Stimulated activated naive B cell treated with anti-CD40 and anti-IgM and Interleukin-4, amounts not matched to agents 10 μg/mL and 1 μg/mL and 100 μg/mL, for 72 hours (primary cell): ENCODE measurements at places on chromosomes 3 and 15.

DNA sequence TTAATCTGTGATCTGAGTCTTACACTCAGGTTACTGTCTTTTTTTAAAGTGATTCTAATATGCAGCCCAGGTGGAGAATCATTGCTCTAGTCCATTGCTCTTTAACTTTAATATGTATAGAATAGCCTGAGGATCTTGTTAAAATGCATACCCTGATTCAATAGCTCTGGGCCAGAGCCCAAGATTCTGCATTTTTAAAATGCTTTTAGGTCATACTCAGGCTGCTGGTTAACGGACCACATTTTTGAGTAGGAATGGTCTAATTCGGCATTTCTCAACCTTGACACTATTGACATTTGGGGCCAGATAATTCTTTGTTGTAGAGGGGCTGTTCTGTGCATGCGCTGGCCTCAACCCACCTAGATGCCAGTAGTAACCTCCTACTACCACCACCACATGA, 20.9 kb upstream of the FSTL1 start:
- no peaks in the 10 kb centered on the region for H3K36me3 ChIP-seq
- H3K4me1 ChIP-seq = no peaks in the 10 kb centered on the region
- DNase-seq = no peak

DNA sequence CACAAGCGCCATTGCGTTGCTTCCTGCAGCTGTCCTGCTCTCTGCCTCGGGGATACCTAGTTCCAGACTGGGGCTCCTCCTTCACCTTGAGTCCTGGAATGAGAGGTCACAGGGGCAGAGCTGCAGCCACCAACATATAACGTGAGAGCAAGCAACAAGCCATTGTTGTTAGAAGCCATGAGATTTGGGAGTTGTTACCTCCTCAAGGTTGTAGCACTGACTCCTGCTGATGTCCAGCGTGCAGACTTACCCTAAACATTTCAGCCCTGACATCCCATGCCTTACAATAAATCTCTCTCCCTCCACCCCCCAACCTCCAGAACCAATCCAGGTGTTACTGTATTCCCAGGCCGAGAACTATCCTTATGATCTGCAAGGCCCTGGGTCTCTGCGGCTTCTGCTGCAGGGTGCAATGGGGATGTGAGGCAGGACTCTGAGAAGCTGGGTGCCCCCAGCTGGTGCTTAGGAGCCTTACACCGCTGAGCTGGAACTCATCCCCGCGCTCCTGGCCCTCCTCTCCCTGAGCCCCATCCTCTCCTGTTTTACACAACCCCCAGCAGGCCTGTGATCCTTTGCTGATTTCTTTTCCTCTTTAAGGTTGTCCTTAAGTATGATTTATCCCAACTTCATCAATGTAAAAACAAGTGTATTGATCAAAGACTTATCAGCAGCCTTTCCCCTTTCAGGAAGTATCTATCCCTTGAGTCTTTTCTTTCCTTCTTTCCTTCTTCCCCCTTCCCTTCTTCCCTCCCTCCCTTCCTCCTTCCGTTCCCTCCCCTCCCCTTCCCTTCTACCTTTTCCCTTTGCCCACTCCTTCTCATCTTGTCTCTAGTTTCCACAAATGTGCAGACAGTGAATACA, 84.2 kb upstream of the ABHD2 start:
- DNase-seq = no peak
- peaks cover 26% of the 10 kb centered on the region for H3K27me3 ChIP-seq
- H3K36me3 ChIP-seq = no peaks in the 10 kb centered on the region
- peaks cover 8% of the 10 kb centered on the region for H3K4me1 ChIP-seq
- no peak overlapping the region for H3K27ac ChIP-seq
- H3K4me3 ChIP-seq = no peak overlapping the region

GRCh38 chr3:71104121-71104541, 479.4 kb downstream of the FOXP1 start:
- H3K27ac ChIP-seq = no peak overlapping the region
- H3K36me3 ChIP-seq = peaks cover 46% of the 10 kb centered on the region
- H3K4me1 ChIP-seq = peaks cover 54% of the 10 kb centered on the region
- no peak overlapping the region for H3K4me3 ChIP-seq

GRCh38 chr3:156311930-156312329, 191.6 kb downstream of the KCNAB1 start:
- H3K27me3 ChIP-seq = peaks cover 6% of the 10 kb centered on the region
- no peaks in the 10 kb centered on the region for H3K4me1 ChIP-seq
- no peaks in the 10 kb centered on the region for H3K36me3 ChIP-seq
- H3K4me3 ChIP-seq = no peak overlapping the region
- no peak overlapping the region for H3K27ac ChIP-seq
- no peak for DNase-seq

- no peak overlapping the region for H3K27ac ChIP-seq
- no peak overlapping the region for H3K4me3 ChIP-seq
- no peaks in the 10 kb centered on the region for H3K4me1 ChIP-seq
Observed at GRCh38 chr3:81581966-81582599, 179.4 kb downstream of the GBE1 start.

DNA sequence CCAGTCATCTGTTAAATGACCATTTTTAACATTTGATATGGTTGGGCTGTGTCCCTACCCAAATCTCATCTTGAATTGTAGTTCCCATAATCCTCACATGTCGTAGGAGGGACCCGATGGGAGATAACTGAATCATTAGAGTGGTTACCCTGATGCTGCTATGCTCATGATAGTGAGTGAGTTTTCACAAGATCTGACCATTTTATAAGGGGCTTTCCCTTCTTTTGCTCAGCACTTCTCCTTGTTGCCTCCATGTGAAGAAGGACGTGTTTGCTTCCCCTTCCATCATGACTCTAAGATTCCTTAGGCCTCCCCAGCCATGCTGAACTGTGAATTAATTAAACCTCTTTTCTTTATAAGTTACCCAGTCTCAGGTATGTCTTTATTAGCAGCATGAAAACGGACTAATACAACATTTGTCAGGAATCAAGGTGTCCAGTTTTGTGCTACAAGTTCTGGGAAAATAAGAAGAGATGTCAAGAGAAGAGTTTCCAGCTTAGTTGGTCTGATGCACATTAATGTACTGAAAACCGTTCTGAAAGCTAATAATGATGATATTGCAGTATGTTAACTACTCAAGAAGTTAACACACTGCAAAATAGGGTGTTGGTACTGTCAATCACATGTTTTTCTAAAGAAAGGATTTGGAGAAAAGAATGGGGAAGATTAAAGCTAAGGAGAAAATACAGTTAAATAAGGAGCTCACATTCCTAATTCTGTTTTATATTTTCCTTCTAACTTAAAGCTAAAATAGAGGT, 67.9 kb downstream of the ATP8B4 start:
- H3K4me1 ChIP-seq = no peaks in the 10 kb centered on the region
- no peak for DNase-seq

DNA sequence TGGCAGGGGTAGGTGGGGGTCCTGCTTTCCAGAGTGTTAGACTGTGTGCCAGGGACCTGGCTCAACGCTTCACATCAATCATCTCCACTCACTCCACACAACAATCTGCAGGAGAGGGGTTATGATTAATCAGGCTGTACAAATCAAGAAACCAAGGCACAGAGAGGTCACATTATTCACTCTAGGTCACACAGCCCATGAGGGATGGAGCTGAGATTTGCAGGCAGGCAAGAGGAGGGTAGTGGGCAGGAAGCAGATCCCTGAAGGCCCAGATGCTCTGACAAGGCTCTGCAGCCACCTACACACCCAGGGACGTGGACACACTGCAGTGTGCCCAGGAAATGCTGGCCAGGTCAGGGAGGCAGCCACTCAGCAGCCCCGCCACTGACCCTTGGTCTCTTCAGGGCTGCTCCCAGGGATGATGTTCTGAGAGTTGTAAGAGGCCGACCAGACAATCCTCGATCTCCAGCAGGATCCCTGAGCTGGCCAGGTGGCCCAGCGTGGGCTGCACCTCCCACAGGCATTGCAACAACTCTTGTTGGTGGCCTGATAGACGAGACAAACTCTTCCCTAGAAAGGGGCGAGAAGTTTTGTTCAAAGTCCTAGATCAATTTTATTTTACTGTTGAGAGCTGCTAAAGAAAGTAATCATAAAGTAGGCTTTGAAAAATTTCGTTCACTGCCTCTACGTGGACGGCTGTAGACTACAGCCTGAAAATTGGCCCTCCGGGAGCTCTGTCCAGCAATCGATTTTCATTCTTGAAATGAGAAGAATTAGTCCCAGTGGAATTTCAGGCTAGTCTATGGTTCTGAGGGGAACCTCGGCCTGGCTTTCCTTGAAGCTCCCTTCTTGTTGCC, 4.2 kb upstream of the SLC6A6 start:
- no peak overlapping the region for H3K27ac ChIP-seq
- DNase-seq = no peak
- H3K27me3 ChIP-seq = no peaks in the 10 kb centered on the region
- no peaks in the 10 kb centered on the region for H3K36me3 ChIP-seq
- peaks cover 45% of the 10 kb centered on the region for H3K4me1 ChIP-seq

DNA sequence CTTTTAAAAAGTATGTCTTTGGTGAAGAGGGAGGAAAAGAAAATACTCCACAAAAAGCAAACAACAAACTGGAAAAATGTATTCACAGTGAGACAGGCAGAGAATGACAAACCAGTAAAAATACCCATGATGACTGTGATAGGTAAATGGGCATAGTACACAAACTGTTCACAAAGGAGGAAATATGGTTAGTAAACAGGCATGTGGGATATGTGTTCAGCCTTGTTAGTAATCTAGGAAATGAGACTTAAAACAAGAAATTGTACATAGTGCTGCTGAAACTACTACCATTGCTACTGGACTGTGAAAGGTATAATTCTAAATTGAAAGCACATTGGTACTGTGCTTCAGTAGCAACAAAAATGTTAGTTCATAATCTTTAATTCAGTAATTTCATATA, 50.1 kb downstream of the UBE2E2 start:
- no peak for DNase-seq
- H3K27me3 ChIP-seq = no peaks in the 10 kb centered on the region
- H3K36me3 ChIP-seq = peaks cover 4% of the 10 kb centered on the region
- no peak overlapping the region for H3K4me3 ChIP-seq
- H3K27ac ChIP-seq = no peak overlapping the region

- no peaks in the 10 kb centered on the region for H3K4me1 ChIP-seq
- peaks cover 26% of the 10 kb centered on the region for H3K27me3 ChIP-seq
- H3K4me3 ChIP-seq = no peak overlapping the region
Observed at GRCh38 chr3:170703121-170703588, 117.3 kb upstream of the SLC7A14 start.

GRCh38 chr3:188211476-188211875, 57.5 kb downstream of the LPP start:
- H3K4me1 ChIP-seq = peaks cover 32% of the 10 kb centered on the region
- no peak overlapping the region for H3K27ac ChIP-seq
- H3K36me3 ChIP-seq = peaks cover 11% of the 10 kb centered on the region

- peaks cover 15% of the 10 kb centered on the region for H3K27me3 ChIP-seq
- no peak for DNase-seq
- H3K27ac ChIP-seq = no peak overlapping the region
- no peaks in the 10 kb centered on the region for H3K36me3 ChIP-seq
Observed at GRCh38 chr3:171829841-171830517, 13.2 kb upstream of the TMEM212 start.

DNA sequence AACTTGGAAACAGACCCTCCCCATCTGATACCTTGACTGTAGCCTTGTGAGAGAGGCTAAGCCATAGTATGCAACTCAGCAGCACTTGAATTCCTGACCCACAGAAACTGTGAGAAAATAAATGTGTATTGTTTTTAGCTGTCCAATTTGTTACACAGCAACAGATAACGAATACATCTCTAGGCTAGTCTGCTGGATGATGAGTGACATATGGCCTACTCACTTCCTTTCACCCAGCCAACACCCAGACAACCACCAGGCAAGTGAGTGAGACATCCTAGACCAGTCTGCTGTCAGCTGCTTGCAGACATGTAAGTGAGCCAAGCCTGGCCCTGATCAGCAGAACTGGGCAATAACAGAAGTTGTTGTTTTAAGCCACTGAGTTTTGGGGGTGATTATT, 19.2 kb upstream of the SMAD6 start:
- no peak for DNase-seq
- H3K4me3 ChIP-seq = no peak overlapping the region
- H3K36me3 ChIP-seq = peaks cover 7% of the 10 kb centered on the region
- H3K27ac ChIP-seq = no peak overlapping the region
- H3K4me1 ChIP-seq = peaks cover 18% of the 10 kb centered on the region

DNA sequence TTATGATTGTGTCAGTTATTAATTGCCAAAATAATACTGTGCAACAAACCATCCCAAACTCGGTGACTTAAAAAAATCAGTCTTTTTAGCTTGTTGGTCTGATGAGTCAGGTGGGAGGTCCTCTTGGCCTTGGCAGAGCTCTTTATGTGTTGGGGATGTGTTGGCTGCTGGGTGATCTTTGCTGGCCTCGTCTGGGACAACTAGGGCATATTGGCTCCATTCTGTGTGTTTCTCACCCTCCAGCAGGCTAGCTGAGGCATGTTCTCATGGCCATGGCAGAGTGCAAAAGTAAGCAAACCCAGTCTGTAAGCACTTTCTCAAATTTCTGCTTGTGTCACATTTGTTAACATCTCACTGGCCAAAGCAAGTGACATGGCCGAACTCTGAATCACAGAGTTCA, 251.6 kb downstream of the RPLP1 start:
- no peaks in the 10 kb centered on the region for H3K4me1 ChIP-seq
- H3K27ac ChIP-seq = no peak overlapping the region
- peaks cover 47% of the 10 kb centered on the region for H3K27me3 ChIP-seq
- H3K4me3 ChIP-seq = no peak overlapping the region

DNA sequence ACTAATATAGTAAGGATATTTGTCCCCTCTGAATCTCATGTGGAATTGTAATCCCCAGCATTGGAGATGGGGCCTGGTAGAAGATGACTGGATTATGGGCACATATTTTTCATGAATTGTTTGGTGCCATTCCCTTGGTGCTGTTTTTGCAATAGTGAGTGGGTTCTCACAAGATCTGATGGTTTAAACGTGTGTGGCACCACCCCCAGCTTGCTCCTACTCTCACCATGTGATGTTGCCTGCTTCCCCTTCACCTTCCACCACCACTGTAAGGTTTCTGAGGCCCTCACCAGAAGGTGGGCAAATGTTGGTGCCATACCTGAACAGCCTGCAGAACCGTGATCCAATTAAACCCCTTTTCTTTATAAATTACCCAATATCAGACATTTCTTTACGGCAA, 28.1 kb upstream of the SERPINI2 start:
- H3K27me3 ChIP-seq = no peaks in the 10 kb centered on the region
- H3K4me1 ChIP-seq = no peaks in the 10 kb centered on the region
- no peak overlapping the region for H3K27ac ChIP-seq
- no peak overlapping the region for H3K4me3 ChIP-seq
- H3K36me3 ChIP-seq = no peaks in the 10 kb centered on the region

DNA sequence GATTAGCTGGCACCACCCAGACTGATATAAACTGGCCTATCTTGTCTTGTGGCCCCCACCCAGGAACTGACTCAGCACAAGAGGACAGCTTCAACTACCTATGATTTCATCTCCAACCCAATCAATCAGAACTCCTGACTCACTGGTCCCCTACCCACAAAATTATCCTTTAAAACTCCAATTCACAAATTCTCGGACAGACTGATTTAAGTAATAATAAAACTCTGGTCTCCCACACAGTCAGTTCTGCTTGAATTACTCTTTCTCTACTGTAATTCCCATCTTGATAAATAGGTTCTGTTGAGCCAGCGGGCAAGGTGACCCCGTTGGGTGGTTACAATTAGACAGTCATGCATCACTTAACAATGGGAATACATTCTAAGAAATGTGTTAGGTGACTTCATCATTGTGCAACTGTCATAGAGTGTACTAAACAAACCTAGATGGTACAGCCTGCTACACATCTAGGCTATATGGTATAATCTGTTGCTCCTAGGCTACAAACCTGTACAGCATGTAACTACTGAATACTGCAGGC, 48.1 kb upstream of the MAP4 start:
- H3K4me1 ChIP-seq = peaks cover 19% of the 10 kb centered on the region
- H3K36me3 ChIP-seq = peaks cover 9% of the 10 kb centered on the region
- H3K4me3 ChIP-seq = no peak overlapping the region
